Common myeloid progenitor, CD34-positive (primary cell): ENCODE measurements at places on chromosomes 6 and 20.

GRCh38 chr6:132017942-132018341 lies 66.8 kb upstream of the CCN2 start:
- no peak for DNase-seq

DNA sequence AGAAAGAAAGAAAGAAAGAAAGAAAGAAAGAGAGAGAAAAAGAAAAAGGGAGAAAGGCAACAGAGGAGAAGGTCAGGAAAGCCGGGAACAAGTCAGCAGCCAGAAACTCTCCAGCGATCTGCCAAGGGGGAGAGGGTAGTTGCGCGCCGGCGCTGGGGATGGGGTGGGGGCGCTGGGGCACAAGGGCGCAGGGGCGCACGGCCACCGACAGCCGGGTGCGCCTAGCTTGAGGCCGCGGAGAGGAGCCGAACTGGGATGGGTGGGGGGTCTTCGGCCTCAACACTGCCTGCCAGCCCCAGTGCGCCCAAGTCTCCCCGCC lies 533 bp upstream of the RSPO3 start:
- no peak for DNase-seq

GRCh38 chr6:137776786-137777686 lies 90.0 kb upstream of the TNFAIP3 start:
- no peak for DNase-seq

- DNase-seq: no peak
Observed at GRCh38 chr20:61887596-61888093, 178.0 kb downstream of the TAF4 start.

GRCh38 chr6:26550250-26550993 lies 12.3 kb downstream of the HMGN4 start:
- no peak for DNase-seq

DNA sequence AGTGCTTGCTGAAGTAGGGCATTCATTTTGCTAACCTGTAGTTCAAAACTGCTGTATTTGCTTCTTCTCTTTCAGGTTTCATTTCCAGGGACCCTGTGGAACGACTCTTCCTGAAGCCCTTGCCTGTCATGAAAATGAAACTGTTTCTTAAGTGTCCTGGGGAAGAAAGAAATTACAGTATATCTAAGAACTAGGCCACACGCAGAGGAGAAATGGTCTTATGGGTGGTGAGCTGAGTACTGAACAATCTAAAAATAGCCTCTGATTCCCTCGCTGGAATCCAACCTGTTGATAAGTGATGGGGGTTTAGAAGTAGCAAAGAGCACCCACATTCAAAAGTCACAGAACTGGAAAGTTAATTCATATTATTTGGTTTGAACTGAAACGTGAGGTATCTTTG lies 3.4 kb upstream of the NOL7 start:
- DNase-seq: peak; percentile 52

- no peak for DNase-seq
Observed at GRCh38 chr6:39198528-39198927, 30.7 kb downstream of the KCNK5 start.

GRCh38 chr20:61413752-61414151 lies 161.7 kb downstream of the CDH4 start:
- DNase-seq: no peak
